Heart left ventricle (tissue), 16 donors: ENCODE measurements at places on chromosomes 7 and 10. TPM values are rescaled to one million over a fixed set of nuclear protein-coding genes. Genes with fewer than 3 reads are reported as not detected.

OR2A14 gene
- total RNA-seq = not detected

ABCC2 gene
- 0.72 TPM for total RNA-seq

ANXA8 gene
- total RNA-seq = 0.30 TPM

EN2 gene
- not detected for total RNA-seq

CALHM1 gene
- total RNA-seq = not detected

TAS2R41 gene
- not detected for total RNA-seq

CDH23 gene
- total RNA-seq = 6.6 TPM

NPC1L1 gene
- total RNA-seq = not detected

- DNase-seq = no peak
These were observed 54.8 kb downstream of the ZMIZ1 start for GRCh38 chr10:79123547-79123963.

DNA sequence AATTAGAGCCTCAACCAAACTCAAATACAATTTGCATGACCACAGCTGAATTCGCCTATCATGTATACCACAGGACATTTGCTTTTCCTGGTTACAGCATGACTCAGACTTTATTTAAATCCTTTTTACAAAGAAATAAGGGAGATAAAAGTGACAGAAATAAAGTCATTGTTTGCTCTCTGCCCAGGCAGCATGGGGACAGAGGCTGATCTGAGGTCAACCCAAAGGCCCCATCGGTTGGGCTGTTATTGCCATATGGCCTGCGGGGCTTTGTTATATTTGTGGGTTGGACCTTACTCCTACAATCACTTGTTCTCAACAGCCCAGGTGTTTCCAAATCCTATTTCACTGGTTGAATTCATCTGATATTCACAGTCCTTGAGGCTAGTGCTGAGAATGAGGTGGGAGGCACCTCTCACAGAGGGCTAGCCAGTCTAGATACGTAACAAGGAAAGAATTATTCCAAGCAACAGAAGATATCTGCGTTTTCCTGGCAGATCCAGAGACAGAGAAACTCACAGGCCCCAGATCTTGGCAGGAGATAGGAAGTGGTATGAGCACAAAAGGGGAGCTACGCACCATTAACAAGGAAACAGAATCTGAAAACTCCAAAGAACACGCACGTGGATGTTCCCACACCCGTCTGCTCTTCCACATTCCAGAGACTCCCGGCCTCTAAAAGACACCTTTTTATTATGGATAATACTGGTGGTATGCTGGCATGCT lies 117.3 kb downstream of the HIPK2 start:
- no peak for DNase-seq

DNA sequence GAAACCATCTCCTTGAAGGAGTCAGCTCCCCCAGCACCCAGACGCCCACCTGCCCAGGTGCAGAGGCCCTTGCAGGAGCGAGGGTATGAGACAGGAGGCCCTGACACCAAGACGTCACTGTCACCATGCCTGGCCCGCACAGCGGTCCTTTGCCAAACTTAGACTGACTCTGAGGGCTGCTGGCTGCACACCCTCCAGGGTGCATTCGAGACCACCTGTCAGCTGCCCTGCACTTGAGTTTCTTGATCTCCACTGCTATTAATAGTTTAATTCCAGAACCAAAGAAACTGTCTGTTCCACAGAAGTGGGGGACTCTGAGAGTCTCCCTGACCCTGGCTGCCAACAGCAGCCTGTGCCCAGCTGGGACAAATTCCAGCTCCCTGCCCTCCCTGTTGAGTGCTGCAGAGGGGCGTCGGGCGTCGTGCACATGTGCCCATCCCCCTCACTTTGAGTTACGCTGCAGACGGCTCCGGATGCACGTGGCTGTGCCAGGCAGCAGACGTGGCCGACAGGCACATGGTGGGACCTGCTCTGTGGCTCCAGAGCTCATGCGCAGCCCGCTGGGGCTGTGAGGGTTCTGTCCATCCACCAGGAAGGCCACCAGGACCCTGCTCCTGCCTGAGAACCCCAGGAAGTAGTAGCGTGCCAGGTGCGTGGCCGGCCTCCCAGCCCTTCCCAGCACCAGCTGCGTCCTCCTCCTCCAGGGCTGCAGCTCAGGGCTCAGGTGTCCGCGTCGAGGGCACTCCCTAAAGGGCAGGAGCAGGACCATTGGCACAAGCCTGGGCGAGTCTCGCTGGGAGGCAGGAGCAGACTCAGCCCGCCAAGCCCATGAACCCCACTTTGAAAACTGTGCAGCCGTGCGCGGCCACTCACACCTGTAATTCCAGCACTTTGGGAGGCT lies 24.8 kb downstream of the ELFN1 start:
- DNase-seq = no peak

DNA sequence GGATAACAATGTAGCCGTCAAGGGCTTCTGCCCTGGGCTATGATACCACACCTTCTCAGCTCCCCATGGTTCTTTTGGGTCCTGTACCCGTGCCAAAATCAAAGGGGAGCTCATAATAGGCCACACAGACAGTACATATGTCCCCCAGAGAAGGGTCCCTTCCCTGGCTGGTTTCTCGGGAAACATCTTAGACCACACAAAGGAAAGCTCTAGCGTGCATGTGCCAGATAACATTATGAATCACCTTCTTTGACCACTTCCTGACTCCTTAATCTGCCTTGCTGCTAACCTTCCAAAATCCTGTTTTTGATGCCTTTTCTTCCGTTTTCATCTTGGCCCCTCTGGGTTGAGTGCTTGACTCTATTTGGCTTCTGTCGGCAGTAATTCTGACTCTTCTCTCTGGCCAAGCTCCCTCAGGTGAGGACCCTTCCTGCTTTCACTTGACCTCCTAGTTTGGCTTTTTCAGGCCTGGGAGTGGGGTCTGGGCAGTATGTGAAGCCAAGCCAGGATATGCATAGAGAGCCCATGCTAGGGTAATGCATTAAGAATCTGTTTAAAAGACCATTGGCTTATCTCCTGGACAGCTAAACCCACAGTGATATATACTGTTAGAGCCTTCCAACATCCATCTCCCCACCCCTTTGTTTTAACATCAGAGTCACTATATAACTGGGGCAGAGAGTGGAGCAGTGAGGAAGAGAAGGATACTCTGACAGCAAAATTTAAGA lies 84.8 kb downstream of the ANLN start:
- DNase-seq = no peak

DNA sequence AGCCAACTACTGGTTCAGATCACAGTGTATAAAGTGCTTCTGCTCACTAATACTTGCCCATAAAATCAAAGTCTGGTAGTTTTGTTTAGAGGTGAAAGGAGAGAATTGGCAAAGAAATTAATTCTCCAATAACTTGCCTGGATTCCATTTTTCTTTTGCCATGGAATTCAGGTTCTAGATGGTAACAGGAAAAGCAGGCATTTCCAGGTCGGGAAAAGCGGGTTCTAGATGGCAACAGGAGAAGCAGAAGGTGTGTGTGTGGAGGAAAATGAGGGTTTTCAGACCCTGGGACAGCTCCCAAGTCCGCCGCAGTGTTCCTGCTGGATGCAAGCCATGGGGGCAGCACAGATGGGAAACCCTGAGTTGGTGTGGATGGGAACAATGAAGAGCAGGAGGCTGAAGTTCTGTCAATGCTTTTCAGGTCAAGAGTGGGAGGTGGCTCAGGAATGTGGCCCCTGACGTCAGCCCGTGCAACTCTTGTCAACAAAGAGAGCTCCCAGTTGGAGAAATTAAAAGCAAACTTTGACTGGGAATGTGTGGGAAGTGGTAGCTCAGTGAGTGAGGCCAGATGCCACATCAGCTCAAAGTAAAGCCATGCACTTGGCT lies 696.7 kb downstream of the LRMDA start:
- DNase-seq = no peak

DNA sequence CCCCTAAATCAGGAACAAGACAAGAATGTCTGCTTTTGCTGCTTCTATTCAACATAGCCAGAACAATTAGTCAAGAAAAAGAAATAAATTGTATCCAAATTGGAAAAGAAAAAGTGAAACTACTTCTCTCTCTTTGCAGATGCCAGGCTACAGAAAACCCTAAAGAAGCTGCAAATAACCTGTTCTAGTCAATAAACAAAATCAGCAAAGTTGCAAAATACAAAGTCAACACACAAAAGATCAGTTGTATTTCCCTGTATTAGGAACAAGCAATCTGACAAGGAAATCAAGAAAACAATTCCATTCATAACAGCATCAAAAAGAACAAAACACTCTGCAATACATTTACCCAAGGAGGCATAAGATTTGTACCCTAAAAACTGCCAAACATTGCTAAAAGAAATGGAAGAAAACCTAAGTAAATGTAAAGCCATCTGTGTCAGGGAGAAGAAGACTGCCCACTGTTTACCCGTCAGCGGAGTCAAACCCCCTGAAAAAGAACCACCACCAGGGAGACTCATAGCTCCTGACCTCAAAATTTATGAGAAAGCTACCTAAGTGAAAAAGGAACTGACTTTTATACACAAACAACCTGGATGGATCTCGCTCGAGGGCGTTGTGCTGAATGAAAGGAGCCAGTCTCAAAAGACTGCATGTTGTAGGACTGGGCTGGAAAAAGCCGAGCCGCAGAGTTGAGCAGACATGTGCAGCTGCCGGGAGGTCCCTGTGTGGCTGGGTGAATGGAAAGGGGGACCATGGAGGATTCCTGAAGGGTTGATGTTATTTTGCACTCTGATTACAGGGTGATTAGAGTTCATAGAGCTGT lies 263.1 kb downstream of the MAD1L1 start:
- no peak for DNase-seq

- DNase-seq = no peak
These were observed 237.3 kb downstream of the AHR start for GRCh38 chr7:17535776-17536175.

- DNase-seq = no peak
These were observed 11.6 kb downstream of the PAPSS2 start for GRCh38 chr10:87671139-87671815.

DNA sequence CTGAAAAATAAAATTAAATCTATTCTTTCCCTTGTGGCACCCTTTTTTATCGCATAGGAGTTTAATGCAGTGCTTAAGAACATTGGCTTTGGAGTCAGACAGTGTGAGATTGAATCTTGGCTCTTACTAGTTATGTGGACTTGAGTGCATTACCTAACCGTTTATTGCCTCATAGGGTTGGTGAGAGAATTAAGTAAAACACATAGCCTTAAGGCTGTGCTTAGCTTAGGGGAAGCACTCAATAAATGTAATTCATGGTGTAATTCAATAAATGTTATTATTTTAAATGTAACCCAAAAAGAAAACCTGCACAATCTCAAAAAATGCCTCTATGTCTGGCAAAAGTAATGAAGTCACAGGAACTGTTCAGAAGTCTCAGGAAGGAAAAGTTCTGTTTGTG lies 2.7 kb downstream of the STK17A start:
- no peak for DNase-seq

GRCh38 chr10:12269056-12269455 lies 73.1 kb downstream of the CDC123 start:
- no peak for DNase-seq

GRCh38 chr7:24576171-24577025 lies 3.1 kb downstream of the PALS2 start:
- DNase-seq = no peak
